ENCODE measurements at places on chromosomes 4 and X.

GRCh38 chrX:100263650-100264049, 146.4 kb downstream of the PCDH19 start:
- no peak for DNase-seq

DNA sequence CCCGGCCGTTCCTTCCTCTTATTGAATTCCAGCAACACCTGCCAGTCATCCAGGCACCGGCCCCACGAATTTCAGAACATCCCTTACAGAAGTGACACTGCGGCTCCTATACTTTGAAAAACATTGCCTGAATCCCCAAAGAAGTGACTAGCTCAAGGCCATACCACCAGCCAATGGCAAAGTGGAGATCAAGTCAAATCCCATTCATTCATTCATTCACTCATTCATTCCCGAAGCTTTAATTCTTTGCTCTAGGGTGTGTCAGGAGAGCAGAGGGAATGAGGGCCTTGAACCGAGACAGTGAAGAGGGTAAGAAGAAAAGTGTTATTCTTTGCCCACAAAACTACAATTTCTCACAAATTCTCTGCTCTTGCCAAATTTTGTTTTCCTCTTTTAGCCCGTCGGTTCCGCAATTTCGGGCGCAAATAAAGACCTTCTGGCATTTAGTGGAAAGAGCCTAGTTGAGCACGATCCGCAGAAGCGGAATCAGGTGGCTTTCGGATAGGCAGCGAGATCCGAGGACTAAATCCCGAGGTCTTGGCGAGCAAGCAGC, 824 bp upstream of the HMGB3 start:
- no peak for DNase-seq

DNA sequence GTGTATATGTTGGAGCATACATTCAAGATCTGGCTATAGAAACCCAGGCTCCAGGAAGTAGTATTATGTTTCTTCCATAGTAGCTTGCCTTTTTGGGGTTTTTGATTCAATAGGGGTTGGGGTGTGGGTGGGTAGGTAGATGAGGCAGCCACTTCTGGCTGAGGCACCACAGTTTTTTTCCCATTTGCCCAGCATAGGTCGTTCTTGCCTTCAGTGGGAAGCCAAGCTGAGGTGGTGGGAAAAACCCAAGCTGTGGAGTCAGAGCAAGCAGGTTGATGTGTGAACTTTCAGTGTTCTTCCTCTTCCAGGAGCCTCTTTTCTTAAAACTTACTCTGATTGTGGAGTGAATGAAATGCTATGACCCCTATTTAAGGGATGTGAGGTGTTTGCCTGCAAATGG, 67.0 kb upstream of the RPS6KA3 start:
- no peak for DNase-seq

DNA sequence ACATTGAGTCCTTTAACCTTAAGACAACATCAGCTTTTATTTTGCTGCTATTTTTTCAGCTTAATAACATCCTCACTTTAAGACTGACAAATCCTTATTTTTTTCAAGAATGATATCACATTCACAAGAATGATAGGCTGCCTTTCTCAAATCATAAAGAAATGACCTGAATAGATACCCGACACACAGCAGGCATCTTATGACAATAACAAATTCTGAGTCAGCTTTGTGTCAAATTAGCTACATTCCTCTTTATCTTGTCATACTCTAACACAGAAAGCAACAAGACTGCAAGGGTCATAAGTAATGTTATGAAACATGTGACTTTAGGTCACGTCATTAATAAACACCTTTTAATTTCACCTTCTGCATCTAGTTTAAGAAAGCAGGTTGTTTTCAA, 2387.6 kb downstream of the PCDH7 start:
- DNase-seq: no peak

- DNase-seq: no peak
These were observed 98.9 kb downstream of the SPRY1 start for GRCh38 chr4:123495530-123495929.

GRCh38 chr4:92270908-92271307, 32.9 kb upstream of the GRID2 start:
- DNase-seq: no peak

DNA sequence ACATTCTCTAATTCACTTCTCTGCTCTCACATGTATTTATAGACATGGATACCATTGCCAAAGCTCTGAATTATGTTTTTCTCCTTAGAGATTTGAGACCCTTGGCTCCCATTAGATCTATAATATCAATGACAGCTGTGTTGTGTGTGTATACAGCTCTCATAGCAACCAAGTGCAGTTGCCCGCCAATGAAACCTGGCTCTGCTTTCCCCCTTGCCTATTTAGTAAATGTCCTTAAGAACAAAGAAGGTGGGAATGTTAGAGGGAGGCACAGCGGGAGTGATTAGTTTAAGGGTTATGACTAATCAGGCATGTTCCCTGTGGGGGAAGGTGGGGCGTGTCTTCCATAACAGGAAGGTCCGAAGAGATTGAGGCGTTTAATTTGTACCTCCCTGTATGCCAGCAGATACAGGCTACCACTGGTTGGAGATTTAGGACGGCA, 100.5 kb upstream of the TBC1D9 start:
- DNase-seq: no peak

- no peak for DNase-seq
These were observed 54.5 kb downstream of the CPLX1 start for GRCh38 chr4:771464-771863.

- no peak for DNase-seq
These were observed 1432.6 kb upstream of the TENM3 start for GRCh38 chr4:180810581-180810980.

DNA sequence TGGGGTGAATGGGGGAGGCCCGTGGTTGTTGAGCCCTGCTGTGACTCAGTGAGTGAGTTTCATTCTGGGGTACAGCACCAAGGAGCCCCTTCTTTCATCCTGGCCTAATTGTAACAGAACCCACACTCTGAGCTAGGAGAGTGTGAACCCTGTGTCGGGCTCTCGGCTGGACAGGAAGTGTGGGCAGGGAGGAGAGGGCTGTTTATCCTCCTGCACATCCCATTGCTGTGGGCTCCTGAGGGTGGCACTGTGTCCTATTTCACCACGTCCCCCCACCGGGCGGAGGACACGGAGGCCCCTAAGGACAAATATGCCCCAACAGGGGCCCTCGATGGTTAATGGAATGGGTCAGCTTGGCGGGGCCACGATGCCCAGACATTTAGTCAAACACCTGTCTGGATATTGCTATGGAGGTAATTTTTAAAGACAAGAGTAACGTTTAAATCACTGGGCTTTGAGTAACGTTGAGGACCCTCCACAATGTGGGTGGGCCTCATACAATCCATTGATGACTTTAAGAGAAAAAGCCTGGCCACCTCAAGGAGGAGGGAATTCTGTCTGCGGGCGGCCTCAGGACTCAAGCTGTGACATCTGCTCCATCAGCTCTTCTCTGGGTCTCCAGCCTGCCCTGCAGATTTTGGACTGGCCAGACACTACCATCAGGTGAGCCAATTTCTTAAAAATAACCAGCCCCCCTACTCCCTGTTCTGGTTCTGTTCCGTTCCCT, 46.1 kb upstream of the SORCS2 start:
- DNase-seq: no peak

- DNase-seq: peak; percentile 56
These were observed 325.0 kb downstream of the ARHGAP10 start for GRCh38 chr4:148056879-148057278.

DNA sequence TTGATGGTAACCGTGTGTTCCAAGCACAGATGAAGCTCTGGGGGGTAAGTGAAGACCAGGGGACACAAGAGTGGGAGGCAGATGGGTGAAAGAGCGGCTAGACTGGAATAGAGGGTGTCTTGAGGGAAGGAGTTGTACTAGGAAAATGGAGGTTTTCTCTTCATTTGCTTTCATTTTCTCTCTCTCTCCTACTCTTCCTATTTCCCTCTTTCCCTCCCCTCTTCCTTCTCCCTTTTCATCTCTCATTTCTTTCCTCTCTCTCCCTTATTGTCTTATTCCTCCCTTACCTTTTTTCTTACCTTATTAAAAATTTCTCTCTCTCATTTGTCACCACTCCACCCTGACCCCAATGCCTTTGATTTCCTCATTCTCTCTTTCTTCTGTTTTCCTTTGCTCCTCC, 3.0 kb downstream of the ITGB1BP2 start:
- DNase-seq: no peak

DNA sequence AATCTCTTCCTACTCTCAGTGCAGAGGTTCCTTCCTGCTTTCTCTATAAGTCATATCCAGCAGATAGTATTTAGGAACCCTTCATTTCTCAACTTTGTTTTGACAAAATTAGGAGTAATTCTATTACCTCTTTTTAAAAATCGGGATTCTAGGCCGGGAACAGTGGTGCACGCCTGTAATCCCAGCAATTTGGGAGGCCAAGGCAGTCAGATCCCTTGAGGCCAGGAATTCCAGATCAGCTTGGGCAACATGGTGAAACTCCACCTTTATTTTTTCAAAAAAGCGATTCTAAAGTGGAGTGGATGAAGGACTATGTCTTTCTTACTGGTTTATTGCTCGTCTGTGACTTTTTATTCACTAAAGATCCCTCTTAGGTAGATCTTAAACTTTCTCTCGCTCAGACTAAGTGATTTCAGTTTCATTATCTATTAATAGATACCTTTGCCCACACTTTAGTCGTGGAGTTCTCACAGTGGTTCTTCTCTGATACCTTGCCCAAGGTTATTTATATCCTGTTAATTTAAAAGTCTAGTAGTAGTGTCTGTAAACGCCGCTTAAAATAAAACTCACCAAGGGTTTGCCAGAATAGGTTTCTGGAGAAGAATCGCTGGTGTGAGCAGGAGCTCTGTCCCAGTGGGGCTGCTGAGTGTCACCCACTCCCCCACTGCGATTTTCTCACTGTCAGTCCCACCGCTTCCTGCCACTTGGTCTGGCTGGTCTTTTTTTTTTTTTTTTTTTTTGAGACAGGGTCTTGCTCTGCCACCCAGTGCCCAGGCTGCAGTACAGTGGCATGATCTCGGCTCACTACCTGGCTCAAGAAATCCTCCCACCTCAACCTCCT, 27.0 kb upstream of the TMEM131L start:
- no peak for DNase-seq

DNA sequence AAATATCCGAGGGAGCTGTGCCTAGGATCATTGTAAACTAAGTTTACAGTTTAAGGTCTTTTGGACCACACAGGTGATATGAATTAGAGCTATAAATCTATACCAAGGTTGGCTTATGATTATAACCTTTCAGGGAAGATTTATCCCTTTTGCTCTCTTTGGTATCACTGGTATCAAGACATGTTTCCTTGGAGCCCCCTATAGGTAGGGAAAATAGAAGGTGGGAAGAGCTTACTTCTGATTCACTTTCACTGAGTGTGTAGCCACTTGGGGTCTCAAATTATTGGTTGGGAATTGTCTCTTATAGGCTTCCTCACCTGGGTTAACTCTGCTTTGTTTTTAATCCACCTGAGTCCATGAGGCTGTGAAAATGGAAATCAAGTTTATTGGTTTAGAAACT, 262.1 kb upstream of the NR3C2 start:
- DNase-seq: no peak
